Cortex of kidney (tissue), 1 donor: ENCODE measurements at places on chromosomes 11 and 22.

DNA sequence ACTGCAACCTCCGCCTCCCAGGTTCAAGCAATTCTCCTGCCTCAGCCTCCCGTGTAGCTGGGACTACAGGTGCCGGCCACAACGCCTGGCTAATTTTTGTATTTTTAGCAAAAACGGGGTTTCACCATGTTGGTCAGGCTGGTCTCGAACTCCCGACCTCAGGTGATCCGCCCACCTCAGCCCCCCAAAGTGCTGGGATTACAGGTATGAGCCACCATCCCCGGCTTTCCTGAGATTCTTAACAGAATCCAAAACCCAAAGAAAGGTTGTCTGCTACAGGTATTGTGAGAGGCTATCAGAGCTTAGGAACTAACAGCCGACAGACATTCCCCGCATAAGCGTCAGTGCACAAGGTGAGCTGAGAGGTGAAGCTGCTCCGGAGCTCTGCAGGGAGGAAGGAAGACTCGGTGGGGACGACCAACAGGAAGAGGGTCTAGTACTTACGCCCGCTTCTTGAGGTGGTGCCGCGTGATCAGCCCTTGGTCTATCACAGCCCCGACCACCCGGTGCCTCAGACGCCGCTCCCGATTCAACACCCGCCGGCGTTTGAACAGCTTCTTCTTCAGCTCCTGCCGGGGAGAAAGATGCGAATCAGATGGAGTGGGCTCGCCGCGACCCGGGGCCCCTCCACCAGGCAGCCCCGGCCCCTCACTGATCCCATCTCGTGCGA lies 470 bp downstream of the C11orf98 start:
- no peak for DNase-seq

DNA sequence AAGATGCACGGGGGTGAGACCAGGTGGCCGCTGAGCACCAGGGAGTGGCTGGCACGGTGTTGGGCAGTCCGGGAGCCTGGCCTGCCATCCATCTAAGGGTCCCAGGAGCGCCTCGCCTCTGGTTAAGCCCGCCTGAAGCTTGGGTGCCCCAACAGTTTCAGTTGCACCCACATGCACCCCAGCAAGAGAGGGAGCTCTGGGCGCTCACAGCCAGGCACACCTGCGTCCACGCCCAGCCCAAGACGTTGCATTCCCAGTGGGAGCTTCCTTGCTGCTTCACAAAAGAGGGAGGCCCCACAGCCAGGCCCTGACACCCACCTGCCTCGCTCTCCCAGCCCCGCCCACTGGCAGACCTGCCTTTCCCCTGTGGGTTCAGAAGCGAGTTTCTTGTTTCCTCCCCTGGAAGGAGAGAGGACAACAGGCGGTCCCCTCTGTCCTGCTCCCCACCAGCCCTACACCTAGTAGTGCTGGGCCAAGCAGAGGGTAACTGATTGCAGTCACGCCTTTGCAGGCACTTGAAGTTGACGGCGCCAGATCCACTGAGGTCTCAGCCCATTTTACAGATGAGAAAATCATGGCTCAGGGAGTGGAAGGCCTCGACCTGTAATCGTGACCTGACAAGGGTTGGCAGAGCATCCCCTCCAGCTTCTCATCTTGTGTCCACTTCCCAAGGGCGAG lies 35.4 kb downstream of the OSBPL5 start:
- no peak for DNase-seq

DNA sequence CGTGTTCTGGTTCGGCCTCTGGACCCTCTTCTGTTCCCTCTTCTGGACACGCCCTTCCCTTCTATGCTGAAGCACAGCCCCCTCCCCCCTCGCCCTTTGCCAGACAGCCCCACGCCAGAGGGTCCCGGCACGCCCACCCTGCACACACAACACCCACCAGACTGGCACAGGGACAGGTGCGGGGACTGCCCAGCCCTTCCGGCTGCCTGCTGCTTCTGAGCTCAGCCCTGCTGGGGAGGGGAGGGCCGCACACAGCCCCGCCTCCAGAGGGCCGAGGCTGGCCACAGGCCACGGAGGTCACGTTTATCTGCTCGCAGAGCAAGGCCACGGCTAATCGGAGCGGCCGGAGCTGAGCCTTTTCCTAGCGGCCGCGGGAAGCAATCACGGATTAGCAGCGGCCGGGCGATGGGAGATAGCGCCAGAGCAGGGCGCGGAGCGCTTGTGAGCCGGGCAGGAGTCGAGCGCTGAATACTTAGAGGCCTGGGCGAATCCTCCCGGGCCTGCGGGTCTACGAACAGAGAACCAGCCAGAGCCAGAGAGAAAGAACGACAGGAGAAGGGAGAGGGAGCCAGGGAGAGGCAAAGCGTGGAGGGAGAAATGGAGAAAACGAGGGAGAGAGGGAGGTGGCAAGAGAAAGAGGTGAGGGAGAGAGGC lies 21.5 kb downstream of the OTUB1 start:
- DNase-seq = no peak

- no peak for DNase-seq
These were observed 52.3 kb downstream of the ZNRF3 start for GRCh38 chr22:28935713-28936112.

GRCh38 chr11:30453705-30454104 lies 130.8 kb downstream of the ARL14EP start:
- DNase-seq = no peak

- no peak for DNase-seq
These were observed 12.5 kb downstream of the RAC2 start for GRCh38 chr22:37231406-37232139.

GRCh38 chr22:46500201-46500600 lies 37.2 kb downstream of the CELSR1 start:
- no peak for DNase-seq

DNA sequence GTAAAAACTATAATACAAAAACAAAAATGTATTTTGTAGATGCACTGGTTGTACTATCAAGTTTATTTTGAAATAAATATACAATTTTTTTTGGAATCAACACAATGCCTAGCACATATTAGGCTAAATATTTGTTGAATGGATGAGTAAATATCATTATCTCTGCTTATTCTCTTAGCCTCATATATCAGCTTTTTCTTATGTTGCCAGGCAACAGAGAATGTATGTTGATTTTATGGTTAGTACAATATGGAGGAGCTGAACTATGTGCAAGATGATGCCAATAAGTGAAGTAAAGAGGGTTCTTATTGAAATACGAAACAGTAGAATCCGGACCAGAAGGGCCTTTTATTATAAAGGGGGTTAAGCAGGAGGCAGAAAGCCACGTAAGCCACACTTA lies 94.9 kb downstream of the FAR1 start:
- no peak for DNase-seq
